OCI-M1 (cell line): ENCODE measurements at places on chromosomes 6 and 20.

DNA sequence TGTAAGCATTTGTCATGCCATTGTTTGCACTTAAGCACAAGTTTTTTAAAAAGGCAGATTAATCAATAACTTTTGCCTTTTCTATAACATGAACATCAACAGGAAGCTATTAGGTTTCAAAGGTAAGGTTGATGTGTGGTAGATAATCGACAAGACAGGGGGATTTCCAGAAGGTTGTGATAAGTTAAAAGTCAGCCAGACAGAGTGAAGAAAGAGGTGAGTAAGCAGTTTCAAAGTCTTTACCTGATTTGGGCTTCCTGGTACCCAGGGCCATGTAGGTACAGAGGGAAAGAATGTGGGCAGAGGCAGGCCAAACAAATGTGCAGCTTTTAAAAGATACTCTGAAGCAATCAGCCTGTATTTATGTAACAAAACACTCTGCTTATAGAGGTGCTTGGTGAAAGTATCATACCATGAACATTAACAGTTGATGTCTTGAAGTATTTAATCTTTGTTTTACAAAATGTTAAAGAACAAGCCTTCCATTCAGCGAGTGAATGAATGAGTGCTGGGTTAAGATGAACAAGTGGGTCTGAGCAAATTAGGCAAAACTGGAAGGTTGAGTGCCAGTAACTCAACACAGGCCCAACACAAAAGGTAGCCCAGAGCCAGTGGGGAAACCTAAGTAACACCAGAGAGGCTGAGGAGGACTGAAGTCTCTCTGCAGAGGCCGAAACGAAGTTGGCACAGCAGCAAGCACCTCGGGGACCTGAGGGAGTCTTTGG, 60.2 kb downstream of the LRRC1 start:
- no peak for DNase-seq

GRCh38 chr6:137921823-137922222, 54.8 kb downstream of the TNFAIP3 start:
- peak; percentile 55 for DNase-seq

DNA sequence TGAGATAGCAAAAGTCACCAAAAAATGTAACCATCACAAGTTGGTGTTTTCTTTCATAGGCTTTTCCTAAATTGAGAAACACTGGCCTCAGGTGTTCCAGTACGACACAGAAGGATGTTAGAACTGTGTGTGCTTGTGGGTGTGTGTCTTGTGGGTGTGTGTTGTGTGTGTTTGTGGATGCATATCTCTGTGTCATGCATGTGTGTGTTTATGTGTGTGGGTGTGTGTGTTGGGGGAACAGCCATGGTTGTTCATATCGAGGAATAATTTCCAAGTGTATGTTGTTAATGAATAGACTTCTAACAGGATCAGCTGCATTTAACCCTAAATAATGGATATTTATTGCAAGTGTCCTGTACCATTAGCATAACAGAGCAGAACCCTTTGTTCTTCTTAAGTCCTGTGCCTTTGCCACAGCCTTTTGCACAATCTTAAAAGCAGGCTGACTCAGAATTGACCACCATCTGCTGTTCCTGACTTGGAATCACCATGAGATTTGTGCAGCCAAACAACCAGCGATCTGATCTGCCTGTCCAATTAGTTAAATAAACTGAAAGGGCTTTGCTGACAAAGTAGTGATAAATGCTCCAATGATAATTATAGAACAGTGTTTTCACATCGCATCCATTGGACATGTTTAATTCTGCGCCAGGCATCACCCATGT, 7.6 kb downstream of the CD93 start:
- DNase-seq: no peak

- DNase-seq: peak; percentile 47
Observed at GRCh38 chr6:49647476-49647875, 10.8 kb upstream of the RHAG start.

GRCh38 chr20:1867495-1868260, 27.5 kb upstream of the SIRPA start:
- DNase-seq: no peak

- no peak for DNase-seq
Observed at GRCh38 chr6:63864671-63865318, 229.2 kb downstream of the PHF3 start.
